CD4-positive, alpha-beta T cell treated with Interleukin-15 for 1 hour (primary cell): ENCODE measurements at places on chromosomes 5 and 9.

- no peak for DNase-seq
Measured at GRCh38 chr9:91898451-91899218, 51.4 kb downstream of the ROR2 start.

DNA sequence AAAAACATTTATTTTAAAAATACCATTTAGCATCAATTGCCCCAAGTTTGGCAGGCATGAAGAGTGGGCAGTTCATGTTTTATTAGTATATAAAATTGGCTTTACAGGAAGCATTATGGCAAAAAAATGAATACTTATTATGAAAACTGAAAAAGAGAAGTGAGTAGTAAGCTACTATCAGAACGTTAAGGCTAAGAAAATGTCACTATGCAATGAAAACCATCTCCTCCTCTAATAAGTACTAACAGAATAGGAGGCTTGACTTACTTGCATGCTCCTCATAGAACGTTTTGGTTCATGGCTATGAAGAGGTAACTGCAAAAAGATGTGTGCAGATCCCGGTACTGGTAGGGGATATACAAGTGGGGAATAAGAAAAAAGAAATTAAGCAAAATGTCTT is 23.6 kb downstream of the TICAM2 start:
- DNase-seq, result no peak

DNA sequence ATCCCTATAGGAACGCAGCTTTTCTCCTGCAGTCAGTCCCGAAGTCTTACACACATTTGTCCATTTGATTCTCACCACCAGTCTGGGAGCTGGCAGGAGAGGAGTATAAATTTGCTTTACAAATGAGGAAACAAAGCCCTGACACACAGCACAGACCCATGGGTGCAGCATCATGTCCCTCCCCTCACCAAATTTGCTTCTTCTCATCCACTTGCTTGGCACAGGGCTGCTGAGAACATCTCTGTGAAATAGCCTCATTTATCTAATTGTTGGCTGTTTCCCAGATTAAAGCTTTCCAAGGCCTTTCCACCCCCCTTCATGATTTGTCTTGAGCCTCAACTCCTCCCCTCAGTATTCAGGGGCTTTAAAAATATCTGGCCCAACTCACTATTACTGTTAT is 11.3 kb upstream of the ADRB2 start:
- DNase-seq, result no peak

GRCh38 chr9:7286101-7286500 is 513.5 kb downstream of the DMAC1 start:
- DNase-seq, result no peak

GRCh38 chr5:58317808-58318207 is 142.1 kb downstream of the PLK2 start:
- DNase-seq, result no peak

- DNase-seq, result no peak
Measured at GRCh38 chr5:131533836-131534235, 101.2 kb downstream of the RAPGEF6 start.

DNA sequence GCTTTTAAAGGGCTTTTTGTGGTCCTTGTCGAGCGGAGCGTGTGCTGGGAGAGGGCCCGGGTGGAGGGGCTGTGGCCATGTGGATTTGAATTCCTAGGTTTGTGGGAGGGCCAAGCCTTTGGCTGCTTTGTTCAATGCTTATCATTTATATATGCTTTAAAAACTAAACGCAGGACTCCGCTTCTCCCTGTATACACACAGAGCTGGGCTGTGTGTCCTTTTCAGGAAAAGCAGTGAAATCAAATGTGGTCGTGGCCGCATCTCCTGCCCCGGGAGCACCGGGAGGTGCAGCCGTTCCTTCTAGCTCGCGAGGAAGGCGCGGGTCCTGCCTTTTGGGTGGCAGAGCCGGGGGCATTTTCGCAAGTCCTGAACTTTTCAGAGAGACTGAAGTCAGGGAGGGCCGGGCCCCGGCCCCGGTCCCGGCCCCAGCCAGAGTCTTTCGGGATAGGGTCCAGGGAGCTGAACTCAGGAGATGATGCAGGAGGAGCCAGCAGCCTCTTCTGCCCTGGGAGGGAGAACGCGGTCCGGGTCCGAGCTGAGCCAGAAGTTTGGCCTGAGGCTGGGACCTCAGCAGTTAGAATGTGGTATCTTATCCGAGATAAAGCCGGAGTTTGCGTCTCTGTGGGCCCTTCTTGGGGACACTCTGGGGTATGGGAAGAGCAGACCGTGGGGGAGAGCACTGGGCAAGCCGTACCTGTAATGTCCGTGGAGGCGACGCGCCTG is 158.8 kb downstream of the C9orf152 start:
- no peak for DNase-seq

DNA sequence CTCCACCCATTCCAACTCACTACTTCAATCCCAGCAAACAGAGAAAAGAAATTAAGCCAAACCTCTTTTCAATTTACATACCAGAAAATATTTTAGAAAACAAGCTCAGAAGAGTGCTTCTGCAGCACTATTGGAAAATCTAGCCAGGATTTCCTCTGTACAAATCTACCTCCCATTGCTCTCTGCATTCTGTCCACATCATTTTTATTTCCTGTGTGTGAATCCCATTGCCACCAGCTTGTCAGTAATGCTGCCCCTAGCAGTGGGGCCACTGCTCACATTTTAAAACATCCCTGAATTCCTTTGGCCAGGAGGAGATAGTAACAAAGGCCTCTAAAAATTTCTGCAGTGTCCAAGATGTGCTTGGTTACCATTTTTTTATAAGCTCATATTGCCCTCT is 232.5 kb downstream of the ARRDC3 start:
- no peak for DNase-seq

DNA sequence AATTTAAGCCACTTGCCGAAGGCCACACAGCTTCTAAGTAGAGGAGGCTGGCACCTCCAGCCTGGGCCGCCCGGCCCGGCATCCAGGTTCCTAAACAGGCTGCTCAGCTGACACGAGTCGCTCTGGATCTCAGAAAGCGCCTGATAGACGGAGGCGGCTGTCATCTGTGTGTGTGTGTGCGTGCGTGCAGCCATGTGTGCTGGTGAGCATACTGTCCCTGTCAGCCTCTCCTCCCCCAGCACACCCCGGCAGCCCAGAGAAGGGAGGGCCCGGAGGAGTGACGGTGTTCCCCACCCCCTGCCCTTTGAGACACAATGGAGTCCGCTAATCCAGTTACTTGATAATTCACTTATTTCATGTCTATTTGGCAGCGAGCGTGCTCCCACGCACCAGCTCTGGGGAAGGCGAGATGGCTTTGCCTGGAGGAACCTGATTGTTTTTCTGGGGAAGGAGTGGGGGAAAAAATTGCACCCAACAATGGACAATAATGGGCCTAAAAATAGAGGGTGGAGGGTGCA is 20.0 kb downstream of the NTNG2 start:
- no peak for DNase-seq

GRCh38 chr5:147340941-147341340 is 106.1 kb downstream of the STK32A start:
- DNase-seq, result no peak

- DNase-seq, result no peak
Measured at GRCh38 chr9:76441551-76442322, 17.2 kb upstream of the GCNT1 start.

- no peak for DNase-seq
Measured at GRCh38 chr5:152329761-152330283, 75.3 kb downstream of the NMUR2 start.

- DNase-seq, result no peak
Measured at GRCh38 chr5:136040746-136041415, 12.1 kb downstream of the TGFBI start.

DNA sequence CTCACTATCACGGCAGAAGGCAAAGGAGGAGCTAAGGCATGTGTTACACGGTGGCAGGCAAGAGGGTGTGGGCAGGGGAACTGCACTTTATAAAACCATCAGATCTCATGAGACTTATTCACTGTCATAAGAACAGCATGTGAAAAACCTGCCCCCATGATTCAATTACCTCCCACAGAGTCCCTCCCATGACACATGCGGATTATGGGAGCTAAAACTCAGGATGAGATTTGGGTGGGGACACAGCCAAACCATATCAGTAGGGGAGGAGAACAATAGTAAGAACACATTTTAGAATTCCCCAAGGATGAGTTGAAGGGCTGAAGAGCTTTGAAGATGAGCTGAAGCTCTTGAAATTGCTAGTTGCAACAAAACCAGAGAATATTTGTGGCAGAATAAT is 287.9 kb downstream of the SMARCA2 start:
- DNase-seq, result no peak

- DNase-seq, result peak; percentile 10
Measured at GRCh38 chr9:135219676-135220600, 132.5 kb downstream of the OLFM1 start.

- no peak for DNase-seq
Measured at GRCh38 chr5:33531037-33531298, 90.2 kb downstream of the TARS1 start.

GRCh38 chr9:88710449-88710848 is 175.5 kb downstream of the NXNL2 start:
- DNase-seq, result no peak
